Bronchial epithelial cell (primary cell): ENCODE measurements at places on chromosomes 3 and 15.

DNA sequence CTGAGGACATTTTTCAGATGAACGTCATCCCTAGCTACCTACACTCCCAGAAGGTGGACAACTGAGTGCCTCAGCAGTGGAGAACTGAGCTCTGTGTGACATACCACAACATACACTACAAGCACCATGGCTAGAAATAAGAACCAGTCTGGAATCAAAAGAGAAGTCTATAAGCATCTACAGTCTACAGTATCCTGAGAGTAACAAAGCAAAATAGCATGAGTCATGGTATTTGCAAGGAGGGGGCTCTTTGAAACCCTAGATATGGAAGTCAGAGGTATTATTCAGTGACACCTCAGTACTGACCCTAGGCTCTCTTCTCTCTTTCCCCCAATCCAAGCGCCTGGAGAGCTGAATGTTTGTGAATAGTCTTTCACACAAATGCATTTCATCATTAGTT lies 87.5 kb downstream of the TNIK start:
- DNase-seq = no peak

- no peak for DNase-seq
Measured at GRCh38 chr3:126450744-126451143, 24.9 kb downstream of the ZXDC start.

- no peak for DNase-seq
Measured at GRCh38 chr3:24302396-24302795, 192.3 kb downstream of the THRB start.

DNA sequence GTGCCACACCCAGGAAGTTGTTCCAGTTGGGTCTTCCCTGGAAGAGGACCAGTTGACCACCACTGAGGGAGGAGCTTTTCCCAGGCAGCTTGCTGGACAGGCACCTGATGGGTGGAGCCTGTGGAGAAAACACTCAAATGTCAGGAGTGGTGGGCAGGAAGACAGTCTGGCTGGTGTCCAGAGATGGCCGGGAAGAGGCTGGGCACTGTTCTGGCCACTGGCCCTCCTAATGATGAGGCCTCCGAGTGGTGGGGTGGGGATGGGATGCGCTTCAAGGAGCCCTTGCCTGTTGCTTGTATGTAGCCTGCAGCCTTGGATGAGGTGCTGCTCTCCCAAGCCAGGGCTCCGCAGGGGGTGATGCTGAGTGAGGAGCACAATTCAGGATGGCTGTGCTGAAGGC lies 12.3 kb downstream of the PLEKHO2 start:
- DNase-seq = no peak

- DNase-seq = no peak
Measured at GRCh38 chr15:68511073-68511991, 67.5 kb upstream of the CORO2B start.

GRCh38 chr15:34336991-34337556 lies 507 bp downstream of the SLC12A6 start:
- no peak for DNase-seq

- no peak for DNase-seq
Measured at GRCh38 chr15:80071652-80072051, 12.2 kb downstream of the ZFAND6 start.

- no peak for DNase-seq
Measured at GRCh38 chr3:32455609-32456428, 46.8 kb downstream of the CMTM6 start.

DNA sequence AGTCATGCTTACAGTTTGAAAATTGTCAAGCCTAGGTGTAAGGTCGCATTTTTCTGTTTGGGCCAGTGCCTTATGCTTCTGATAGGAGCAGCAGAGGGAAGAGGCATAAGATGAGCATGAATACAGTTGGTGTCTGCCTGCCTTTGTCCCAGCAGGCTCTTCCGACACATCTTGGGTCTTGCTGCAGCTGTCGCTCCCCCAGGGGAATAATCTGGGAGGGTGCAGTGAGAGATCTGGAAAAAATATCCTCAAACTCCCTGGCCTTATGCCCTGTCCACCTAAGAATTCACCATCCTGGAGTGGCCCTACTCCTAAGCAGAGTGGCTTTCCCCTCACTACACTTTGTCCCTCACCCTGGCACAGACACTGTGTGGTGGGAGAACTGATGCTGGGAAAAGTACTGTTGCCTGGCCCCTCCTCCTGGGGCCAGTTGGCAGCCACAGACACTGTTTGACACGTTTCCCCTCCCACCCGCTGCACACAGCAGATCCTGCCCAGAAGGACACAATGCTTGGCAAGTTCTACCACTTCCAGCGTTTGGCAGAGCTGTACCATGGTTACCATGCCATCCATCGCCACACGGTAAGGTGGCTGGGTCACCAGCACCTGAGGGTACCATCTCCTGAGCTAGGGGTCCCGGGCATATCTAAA lies 21.1 kb upstream of the RHO start:
- no peak for DNase-seq

DNA sequence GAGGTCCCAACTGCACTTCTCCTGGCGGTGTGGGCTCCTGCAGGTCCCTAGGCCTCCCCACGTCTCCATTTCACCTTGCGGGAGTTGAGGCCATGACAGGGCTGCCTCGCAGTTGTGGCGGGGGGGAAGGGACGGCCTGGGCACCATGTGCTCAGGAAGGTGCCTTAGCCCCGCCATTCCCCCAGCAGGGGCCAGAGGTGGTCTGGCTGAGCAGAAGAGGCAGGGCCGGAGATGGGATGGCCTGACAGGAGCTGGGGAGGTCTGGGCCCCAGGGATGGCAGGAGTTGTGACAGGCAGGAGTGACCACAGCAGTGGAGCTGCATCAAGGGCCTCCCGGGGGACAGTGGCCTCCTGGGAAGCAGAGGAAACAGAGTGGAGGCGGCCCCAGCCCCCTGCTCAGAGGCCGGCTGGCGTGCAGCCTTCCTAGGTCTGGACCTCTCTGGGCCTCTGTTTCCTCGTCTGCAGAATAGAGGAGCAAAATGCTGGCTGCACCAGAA lies 18.7 kb upstream of the KLF15 start:
- DNase-seq = no peak

DNA sequence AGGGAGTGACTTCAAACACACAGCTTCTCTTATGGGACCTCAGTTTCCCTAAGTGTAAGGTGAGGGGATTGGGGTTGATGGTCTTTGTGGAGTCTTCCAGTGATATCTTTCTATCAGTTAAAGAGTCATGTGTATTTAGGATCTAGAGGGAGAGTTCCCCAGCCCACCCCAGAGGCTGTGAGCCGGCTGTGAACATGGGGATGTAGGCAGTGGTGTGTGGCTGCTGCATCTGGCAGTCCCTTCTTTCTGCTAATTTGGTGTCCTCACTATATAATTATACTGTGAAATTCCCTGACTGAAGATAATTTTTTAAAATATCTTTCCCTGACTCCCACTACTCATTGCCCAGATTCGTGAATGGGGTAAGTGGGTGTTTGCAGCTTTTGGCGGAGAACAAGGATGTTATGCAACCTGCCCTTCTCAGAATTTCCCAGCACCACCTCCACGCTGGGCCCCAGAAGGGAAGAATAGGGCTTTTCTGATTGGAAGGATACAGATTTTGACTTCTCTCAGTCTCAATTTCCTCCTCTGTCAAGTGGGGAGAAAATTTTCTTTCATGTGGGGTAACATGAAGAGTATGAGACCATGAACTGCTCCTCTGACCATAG lies 79.0 kb upstream of the RASGRF1 start:
- DNase-seq = peak; percentile 7

GRCh38 chr3:86794361-86795065 lies 196.4 kb downstream of the VGLL3 start:
- DNase-seq = no peak

DNA sequence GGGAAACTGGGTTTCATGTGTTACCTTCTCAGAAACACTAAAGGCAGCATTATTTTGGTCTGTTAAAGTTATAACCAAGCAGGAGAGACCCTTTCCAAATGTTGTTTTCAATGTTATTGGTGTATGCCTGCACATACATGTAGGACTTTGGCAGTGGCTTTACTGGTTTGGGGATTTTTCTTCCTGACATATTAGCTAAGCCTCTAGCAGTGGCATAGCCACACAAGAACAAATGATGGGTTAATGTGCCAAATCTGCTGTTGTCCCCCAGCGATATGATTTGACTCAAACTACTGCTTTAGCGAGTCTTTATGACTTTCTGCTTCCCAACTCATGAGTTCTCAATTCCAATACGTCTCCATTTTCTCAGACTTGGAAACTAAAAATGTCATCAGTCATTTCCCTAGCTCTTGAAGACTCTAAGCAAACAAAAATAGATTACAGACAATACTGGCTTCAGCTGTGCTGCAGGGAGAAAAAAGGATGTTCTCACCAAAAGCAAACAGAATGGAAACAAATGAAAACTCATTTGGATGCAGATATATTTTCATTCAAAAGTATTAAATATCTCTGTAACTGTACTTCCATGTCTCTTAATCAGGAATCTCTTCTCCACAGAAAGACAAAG lies 29.6 kb downstream of the TPM1 start:
- no peak for DNase-seq

DNA sequence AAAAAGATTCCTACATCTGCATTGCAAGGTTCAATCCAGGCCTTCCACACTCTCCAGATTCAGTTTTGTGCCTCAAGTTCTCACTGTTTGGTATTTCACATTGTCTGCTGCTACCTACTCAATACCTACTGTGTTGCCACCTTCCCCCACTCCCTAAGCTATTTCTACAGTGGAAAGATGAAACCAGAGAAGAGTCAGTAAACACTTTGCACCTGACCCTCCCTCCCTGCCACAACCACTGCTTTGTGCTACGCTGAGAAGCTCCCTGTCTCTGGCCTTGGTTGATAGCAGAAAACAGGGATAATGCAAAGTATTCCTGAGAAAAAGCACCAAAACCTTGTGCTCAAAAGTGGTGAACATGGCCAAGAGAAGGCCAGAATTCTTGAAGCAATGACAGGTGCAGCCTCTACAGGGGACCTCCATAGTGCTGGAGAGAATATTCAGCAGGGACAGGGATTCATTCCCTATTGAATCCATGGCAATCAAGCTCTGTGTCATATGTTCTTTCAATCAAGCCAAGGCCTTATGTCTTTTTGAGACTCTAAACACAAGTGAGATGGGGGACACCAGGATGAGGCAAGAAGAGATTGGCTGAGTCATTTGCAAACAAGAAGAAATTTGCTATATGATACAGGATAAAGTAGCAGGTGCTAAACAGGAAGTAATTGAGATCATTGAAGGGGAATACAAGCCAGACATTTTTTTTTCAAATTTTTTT lies 83.5 kb upstream of the LIPC start:
- no peak for DNase-seq

DNA sequence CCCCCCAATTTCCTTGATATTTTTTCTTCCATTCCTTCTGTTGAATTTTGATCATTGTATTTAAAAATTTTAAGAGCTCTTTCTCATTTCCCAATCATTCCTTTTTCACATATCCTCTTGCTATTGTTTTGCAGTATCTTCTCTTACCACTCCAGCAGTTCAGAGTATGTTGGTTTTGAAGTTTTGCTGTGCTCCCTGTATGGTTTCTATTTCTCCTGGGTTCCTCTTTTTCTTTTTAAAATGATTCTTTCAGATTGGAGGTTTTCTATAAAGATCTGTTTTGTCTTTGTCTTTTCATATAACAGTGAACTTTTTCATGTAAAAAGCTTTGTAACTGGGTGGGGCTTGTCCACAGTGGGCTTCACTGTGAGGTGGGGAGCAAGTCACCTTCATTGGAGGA lies 12.8 kb downstream of the USP3 start:
- DNase-seq = no peak

GRCh38 chr15:88215066-88215648 lies 41.4 kb downstream of the NTRK3 start:
- no peak for DNase-seq
